ENCODE measurements at places on chromosomes 13 and 19.

GRCh38 chr13:104936304-104936703 lies 1599.2 kb downstream of the EFNB2 start:
- DNase-seq: no peak

DNA sequence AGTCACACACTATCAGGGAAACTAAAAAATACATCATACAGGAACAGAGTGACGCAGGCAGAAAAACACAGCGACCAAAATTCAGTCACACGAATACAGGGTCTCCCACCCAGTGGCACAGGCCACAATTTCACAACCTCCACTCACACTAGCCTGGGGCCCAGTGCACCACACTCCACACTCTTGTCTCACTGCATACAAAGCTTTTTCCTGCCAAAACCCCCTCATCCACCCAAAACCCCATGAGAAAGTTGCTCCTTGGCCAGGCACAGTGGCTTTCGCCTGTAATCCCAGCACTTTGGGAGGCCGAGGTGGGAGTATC lies 1.2 kb downstream of the S1PR5 start:
- DNase-seq: no peak

GRCh38 chr19:19540064-19540714 lies 2.1 kb downstream of the CILP2 start:
- peak; percentile 43 for DNase-seq

DNA sequence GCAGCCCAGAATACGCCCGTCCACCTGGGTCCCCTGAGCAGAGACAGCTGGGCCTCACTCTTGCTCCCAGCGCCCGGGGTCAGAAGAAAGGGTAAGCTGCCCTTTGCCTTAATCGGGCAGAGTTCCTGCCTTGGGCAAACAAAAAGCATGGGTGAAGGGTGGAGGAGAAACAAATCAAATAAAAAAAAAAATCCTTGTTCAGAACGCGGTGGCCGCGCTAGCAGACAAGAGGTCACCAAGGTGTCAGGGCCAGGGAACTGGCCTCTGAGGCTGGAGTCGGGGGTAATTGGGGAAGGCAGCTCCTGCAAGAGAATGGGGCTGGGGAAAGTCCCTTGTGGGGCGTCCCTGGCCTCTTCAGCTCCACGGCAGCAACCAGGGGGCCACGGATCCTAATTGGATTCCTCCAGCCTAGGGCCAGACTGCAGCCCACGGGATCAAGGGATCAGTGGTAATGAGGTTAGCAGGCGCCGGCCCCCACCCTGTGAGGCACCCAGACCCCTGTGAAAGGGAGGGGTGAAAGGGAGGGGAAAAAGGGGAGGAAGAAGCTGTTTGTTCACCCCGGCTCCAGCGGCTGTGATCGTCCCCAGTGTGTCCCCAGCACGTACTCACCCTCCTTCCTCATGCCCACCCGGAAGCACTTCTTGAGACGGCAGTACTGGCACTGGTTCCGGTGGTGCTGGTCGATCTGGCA lies 5.5 kb downstream of the NR2F6 start:
- no peak for DNase-seq

- DNase-seq: peak; percentile 48
Observed at GRCh38 chr19:42255766-42256745, 1.1 kb upstream of the ERF start.

DNA sequence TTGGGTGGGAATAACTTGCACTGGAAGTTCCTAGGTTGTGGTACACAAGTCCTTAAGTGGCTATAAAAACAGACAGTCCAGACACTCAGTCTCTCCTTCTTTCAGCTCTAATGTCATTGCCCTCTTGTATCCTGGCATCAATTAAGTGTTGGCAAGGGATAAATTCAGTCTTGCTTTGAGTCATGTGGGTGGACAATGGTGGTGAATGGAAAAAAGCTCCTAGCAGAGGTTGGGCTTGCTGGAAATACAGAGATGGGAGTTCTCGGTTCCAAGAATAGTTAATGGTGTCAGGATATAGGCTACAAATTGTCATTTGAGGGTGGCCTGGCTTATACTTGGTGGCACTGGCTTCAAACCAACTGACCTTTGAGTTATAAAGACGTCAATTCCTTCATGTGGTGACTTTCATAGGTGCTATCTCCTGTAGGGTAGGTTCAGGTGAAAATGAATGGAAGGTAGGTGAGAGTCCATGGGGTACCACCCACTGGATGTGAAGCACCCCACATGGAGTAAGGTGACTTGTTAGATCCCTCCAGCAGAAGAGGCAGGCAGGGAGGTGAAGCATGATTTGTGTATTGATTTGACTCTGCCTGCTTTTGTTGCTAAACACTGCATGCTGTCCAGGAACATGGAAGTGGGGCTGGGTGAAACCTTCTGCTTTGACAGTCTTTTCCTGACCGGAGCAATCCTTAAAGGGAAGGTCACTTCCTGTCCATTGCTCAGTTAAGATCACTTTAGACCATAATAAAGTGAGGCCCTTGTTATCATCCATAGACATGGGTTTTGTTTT lies 102.0 kb downstream of the LACC1 start:
- no peak for DNase-seq

DNA sequence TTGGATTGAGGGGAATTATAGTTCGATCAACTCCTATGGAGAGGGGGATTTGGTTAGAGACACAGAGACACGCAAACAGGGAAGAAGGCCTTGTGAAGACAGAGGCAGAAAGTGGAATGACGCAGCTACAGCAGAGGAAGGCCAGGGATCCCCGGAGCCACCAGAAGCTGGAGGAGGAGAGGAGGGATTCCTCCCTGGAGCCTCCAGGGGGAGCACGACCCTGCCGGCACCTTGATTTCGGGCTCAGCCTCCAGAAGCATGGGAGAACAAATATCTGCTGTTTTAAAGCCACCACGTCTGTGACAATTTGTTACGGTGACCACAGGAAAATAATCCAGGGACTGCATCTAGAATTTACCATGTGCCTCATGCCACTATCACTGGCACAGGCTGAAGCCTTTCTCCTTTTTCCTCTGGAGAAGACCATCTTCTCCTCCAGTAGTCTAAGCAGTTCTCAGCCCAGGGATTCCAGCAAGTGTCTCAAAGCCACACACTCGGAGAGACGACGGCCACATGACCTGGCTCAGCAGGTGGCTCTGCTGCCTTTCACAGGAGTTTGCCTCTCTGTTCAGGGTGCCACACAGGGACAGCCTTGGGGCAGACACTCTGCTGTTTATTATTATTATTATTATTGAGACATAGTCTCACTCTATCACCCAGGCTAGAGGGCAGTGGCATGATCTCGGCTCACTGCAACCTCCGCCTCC lies 39.9 kb upstream of the CCNE1 start:
- peak; percentile 73 for DNase-seq

- no peak for DNase-seq
Observed at GRCh38 chr13:114010401-114011101, 36.7 kb upstream of the C13orf46 start.

DNA sequence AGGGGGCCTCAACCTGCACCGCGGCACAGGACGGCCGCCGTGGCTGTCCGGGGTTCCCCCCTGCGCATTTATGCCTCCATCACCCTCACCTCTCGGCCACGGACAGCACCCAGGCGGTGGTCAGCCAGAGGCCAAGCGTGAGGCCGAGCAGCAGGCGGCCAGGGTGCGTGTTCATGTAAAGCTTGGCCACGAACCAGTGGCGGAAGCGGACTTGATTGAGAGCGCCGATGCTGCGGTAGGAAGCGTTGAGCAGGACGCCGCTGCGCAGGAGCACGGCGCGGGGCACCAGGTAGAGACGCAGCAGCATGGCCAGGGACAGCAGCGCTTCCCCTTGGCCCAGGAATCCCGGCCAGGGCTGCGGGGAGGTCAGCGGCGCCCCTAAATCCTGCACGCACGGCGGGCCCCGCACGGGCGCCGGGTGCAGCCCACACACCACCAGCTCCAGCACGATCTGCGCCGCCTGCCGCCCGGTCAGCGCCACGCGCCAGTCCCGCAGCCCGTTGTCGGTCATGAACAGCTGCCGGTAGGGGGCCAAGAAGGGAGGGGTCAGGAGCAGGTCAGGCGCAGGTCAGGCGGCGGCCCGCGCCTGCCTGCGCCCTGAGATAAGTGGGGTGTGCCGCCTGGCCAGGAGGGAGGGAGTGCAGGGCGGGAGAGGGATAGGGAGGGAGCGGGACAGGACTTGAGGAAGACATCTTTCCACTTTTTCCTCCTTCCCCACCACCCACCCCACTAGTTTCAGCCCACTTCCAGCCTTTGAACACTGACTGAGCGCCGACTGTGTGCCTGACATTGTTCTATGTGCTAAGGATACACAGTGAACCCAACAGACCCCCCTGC lies 6.5 kb downstream of the KCNN4 start:
- peak; percentile 86 for DNase-seq

DNA sequence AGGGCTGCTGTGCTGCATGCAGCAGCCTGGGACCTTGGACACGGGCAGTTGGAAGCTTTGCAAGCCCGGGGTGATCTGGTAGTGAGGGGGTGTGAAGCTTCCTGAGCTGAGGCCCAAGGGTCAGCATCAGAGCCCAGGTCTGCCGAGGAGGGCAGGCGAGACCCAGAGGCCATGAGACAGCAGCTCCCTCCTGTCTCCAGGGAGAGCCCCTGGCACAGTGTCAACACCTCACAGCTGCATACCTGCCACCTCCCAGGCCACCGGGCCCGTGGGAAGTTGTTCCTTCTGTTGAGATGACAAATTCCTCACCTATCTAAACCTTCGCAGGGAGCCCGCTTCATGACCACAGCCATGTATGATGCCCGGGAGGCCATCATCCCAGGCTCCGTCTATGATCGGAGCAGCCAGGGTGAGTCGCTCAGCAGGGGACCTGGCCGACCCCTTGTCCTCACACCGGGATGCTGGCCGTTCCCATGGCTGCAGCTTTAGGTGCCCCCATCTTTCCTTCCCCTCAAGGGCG lies 32.1 kb downstream of the CERS1 start:
- DNase-seq: no peak

- DNase-seq: no peak
Observed at GRCh38 chr13:37457612-37458011, 141.0 kb downstream of the POSTN start.

- no peak for DNase-seq
Observed at GRCh38 chr19:726993-727956, 18.5 kb downstream of the PALM start.

GRCh38 chr13:109741966-109742365 lies 44.4 kb downstream of the IRS2 start:
- DNase-seq: no peak

GRCh38 chr19:30309905-30310601 lies 62.1 kb upstream of the ZNF536 start:
- DNase-seq: no peak

DNA sequence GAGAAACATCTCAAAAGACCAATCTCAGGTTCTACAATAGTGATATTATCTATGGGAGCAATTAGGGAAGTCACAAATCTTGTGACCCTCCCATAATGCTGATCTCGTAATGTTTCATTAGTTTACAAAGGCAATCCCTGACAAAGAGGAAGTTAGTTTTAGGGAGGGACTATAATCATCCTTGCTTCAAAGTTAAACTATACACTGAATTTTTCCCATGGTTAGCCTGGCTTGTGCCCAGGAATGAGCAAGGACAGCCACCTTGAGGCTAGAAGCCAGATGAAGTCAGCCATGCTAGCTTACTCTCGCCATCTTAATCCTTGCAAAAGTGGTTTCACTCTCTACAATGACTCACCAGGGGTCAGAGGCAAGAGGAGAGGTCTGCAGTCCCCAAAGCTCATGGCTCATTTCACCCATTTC lies 5.4 kb downstream of the CEACAM3 start:
- DNase-seq: no peak

DNA sequence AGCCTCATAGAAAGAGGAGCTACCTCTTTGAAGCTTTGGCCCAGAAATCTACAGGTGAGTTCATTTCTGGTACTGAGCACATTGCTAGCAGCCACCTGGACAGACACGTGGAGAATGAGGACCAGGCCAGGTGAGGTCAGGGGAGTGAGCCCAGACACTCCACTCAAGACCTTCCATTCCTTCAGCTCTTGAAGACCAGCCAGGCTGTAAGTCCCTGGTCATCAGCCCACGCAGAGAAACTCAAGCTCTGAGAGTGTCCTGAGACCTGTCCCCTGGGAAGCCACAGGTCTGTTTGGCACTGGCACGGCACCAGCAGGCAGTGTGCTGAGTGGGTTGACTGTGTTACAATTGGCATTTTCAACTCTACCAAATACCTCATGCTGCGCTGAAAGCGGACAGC lies 27.4 kb downstream of the C13orf42 start:
- no peak for DNase-seq

DNA sequence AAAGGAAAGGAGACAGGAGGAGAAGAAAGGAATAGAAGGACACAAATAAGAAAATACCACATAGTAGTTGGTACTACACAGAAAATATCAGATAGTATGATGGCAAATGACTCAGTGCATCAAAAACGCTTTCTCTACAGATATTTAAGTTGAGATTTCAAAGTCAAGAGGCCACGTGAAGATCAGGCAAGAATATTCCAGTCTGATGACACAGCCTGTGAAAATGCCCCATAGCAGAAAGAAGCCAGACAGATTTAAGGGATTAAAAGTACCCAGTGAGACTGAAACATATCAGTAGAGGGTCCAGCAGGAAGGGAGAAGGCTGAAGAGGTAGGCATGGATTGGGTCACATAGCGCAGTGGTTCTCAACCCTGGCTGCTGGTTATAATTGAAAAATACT lies 113.7 kb downstream of the VWA8 start:
- no peak for DNase-seq

- DNase-seq: peak; percentile 99
Observed at GRCh38 chr19:53431399-53432087, at the start of gene ZNF761. ZNF761 (plus strand) TSS chr19:53431984; CDS start chr19:53447269, 15,285 bp downstream.

DNA sequence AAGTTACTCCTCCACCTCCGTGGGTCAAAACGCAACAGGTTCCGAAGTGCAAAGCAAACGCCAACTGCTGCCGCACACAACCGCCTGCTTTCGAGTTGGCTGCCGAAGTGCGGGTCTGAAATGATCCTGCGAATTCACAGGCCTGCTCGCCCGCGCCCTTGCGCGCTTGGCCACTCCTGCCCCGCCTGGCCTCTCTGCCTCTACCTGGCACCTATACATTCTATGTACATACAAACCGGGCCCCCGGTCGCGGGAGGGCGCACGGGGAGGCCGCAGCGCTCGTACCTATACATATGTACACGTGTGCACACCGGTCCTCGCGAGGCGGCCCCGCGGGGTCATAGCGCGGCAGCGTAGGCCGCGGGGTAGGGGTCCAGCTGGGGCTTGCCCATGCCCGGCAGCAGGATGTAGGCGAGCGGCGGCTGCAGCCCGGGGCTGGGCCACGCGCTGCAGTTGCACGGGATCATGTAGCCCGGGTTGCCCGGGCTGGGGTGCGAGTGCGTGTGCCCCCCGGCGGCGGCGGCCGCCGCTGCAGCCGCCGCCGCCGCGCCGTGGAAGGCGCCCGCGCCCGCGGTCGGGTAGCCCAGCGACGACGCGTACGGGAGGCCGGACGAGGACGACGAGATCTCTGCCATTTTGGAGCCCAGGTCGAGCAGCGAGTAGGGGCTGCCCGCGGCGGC lies 1.3 kb downstream of the SOX21 start:
- DNase-seq: peak; percentile 60

GRCh38 chr13:110266983-110267382 lies 40.0 kb downstream of the COL4A1 start:
- DNase-seq: peak; percentile 20

- DNase-seq: no peak
Observed at GRCh38 chr19:4042064-4042730, 24.5 kb downstream of the ZBTB7A start.
